Tibial nerve (tissue), 4 donors: ENCODE measurements at places on chromosomes 1 and 21. TPM values are rescaled to one million over a fixed set of nuclear protein-coding genes. Genes with fewer than 3 reads are reported as not detected.

DNA sequence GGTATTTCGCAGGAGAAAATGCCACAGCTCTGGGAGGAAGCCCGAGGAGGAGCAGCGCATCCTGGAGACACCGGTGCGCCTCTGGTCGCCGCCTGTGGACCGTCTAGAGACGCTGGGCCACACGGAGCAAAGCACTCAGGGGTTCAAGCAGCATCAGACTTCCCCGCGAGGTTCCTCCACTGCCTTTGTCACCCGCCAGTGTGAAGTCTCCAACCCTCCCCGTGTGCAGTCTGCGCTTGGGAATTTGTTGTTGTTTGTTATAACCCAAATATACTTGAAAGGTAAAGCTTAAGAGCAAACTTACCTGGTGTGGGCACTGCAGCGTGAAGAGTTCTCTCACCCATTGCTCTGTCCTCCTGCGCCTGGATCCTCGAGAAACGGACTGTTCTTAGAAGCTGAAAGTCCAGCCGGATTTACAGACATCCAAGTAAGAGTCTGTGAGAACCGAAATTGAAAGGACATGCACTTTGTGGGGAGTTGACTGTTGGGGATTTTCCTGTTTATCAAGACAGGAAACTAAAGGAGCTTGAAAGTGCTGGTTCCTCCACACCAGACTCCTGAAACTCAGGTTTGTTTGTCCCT, at the start of gene GBP4:
Gene GBP4, minus strand, starts transcription at position 452 of the 582 bp plus-strand sequence. Its CDS starts 108 bp downstream, at position 344.
- peaks cover 6% of the 10 kb centered on the region for H3K36me3 ChIP-seq
- peak within 1 kb of the TSS; percentile 64 for H3K4me3 ChIP-seq
- peak within 1 kb of the TSS; percentile 58 for H3K27ac ChIP-seq
- no peaks in the 10 kb centered on the region for H3K27me3 ChIP-seq

GRCh38 chr1:110091791-110092190, 20.5 kb upstream of the UBL4B start:
- H3K4me3 ChIP-seq, result no peak overlapping the region
- no peak for DNase-seq

DNA sequence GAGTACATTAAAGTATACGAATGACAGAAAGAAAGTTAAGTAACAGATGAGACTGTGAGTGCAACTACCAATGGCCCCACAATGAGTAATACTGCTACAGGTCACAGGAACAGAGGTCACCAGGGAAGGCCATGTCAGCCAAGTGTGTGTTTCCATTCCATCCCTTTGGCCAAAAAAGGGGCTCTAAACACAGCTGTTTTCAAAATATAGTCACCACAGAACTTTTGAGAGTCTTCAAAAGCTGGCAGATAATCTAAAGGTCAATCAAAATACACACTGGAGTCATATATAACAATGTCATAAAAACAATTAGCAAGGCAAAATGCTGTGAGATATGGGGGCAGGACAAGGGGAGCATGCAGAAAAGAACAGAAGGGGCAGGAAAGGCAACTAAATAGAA, 10.2 kb downstream of the USP24 start:
- H3K27ac ChIP-seq, result no peak overlapping the region
- DNase-seq, result no peak
- no peaks in the 10 kb centered on the region for H3K27me3 ChIP-seq
- H3K4me1 ChIP-seq, result peaks cover 72% of the 10 kb centered on the region
- H3K4me3 ChIP-seq, result no peak overlapping the region
- H3K36me3 ChIP-seq, result no peaks in the 10 kb centered on the region

LCE3D gene
- not detected for total RNA-seq
